NCI-H2029 (cell line): ENCODE measurements at places on chromosomes 1 and 21.

DNA sequence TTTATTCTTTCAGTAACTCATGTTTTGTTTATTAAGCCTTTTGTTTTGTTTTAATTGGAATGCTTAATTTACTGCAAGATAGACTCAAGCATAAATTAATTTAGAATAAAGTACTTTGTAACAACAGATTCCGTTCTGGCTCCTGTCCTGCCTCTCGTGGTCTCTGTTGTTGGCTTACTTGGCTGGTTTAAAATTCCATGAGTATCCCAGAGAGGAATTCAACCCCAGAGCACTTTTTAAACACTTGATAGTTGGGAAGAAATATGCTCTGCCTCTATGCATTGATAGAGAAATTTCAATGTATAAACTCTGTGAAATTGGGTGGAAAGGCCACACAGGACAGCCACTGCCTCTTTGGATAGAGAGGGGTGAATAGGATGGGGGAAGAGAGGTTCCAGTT is 89.7 kb downstream of the ATP5PO start:
- no peak for DNase-seq

DNA sequence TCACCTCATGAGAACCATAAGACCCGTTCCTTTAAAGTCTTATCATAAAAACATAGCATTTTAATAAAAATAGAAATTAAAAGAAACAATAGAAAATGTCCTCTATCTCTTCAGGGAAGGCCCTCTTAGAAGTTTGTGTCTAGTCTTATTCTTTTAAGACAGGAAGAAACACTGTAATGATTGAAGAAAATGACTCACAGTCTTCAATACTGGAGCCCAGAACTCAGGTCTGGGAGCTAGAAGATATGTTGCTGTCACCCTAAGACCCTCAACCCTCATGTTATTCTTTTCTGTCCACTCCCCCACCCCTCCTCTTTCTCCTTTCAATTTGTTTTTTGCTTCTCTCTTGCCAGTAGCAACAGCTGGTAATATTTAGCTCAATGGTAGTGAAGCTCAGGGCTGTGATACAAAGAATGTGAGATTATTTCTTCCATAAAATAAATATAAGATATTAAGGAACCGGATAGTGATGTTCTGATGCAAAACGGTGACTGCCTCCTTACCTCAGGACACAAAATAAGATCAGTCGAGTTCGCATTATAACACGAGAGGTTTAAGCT is 12.0 kb downstream of the DUSP10 start:
- DNase-seq: no peak

- no peak for DNase-seq
These were observed 26.0 kb downstream of the PTTG1IP start for GRCh38 chr21:44847261-44848056.

DNA sequence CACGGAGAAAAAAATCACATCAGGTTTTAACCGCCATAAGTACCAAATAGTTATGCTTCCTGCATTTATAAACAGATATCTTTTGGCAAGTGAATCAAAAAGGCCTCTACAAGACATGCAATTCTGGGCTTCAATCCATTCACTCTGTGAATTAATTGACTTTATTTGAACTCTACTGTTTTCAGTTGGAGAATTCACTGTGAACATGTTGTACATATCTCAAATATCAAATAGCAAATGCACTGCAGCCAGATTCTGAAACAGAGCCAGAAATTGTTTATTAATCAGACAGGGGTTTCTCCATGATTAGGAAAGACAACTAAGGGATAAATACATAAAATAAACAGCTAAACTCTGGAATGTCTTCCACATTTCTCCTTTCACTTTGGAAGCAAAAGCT is 445.4 kb upstream of the NFIA start:
- DNase-seq: no peak

DNA sequence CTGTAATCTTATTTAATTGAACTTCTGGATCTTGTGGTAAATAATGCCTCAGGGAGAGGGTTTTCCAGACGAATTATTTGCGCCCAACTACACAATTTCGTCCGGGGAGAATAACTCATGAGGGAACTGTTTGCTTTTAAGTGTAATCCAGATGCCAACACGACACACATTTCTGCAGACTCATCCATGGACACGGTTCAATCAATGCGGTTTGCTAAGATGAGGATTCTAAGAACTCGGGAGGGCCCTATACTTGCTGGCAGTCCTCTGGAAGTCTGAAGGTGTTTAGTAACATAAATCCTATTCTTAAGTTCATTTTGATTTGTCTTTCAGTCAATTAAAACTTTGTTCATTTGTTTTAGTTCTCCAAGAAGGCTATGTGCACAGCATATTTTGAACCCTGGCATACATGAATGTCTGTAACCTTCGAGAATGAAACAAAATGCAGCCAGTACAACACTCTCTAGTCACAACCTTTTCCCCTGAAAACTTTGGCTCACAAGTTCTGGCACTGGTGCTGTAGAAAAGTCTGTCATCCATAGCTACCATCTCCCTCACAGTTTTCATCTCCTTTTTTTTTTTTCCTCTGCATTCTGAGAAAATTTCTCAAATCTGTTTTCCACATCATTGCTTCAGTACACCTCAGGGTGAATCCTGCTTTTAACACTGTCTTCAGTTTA is 38.8 kb downstream of the DIPK1A start:
- DNase-seq: no peak

DNA sequence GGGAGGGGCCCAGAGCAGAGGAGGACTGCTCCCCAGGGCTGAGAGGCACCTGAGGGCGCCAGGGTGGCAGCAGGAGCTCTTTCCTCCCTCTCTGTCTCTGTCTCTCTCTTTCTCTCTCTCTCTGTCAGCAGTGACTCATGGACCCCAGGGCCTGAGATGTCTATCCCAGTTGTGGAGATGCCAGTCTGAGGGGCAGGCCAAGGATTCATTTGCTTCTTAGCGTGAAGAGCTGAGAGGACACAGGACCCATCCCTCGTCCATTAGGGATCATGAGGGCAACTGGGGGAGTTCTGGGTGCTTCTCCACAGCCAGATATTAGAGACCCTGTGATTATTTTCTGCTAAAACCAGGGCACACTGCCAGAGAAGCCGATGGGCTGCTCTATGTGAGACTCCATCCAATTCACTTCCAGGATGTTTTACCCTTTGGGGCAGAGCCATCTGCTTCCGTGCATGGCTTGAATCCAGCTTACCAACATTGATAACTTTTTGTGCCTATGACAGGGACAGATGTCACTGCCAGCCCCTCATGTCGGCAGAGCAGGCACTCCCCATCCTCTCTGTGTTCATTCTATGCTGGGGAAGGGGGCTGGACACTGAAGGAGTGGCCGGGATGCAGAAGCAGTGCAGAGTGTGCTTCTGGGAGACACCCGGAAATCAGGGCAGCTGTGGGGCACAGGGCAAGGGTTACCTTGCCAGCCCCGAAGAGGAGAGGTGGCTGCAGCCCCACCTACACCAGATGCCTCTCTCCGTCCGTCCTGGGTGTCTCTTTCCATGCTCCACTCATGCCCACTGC is 4.1 kb upstream of the PCBP3 start:
- DNase-seq: no peak

DNA sequence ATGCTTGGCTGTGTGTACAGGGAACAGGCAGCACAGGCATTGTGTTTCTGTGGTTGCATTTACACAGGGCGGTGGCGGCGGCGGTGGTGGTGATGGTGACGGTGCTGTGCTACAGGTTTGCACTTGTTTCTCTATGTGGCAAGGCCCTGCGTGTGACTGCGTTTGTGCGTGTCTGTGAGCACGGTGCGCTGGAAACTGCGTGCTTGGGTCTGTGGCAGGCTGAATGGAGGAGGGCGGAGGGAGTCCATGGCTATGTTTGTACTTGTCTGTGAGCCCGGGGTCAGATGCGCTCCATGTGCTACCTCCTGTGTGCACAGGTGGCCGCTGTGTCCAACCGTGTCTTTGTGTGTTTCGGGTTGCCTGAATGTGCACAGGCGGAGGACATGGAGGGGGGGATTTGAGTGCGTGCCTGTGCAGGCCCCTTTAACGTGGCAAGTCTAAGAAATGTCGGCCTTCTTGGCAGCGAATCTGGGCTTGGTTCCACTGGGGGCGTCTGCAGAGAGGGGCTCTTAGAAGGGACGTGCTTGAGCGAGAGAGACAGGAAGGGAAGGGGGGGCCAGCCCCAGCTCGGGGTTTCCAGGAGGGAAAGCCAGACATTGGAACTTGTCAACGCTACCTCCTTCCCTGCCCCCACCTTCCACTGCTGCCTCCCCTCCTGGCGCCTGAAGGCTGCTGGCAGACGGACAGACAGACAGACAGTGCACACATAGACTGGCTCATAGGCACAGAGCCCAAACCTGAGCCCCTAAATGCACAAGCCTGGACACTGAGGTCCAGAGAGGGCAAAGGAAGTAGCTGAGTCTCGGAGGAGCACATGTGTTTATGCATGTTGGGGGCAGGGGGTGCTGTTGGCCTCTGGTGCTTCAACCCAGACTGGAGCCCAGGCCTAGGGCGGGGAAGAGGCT is 32.7 kb upstream of the WASF2 start:
- no peak for DNase-seq

- DNase-seq: no peak
These were observed 87.0 kb downstream of the GPR52 start for GRCh38 chr1:174534789-174535188.

DNA sequence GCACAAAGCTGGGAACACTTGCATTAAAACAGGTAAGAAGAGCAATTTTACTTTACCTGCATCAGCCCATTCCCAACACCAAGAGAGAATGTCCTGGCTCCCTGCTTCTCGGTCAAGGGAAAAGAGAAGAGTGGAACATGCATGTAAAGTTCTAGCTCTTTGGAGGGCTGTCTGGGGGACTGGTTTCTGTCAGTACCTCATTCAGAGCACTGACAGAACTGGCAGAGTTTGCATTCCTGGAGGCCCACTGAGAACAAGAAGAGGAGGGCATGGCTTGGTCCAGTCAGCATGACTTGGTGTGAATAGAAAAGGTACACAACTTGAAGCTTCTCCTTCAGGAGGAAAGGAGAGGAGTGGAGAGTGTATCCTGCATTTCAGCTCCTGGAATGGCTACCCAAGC is 83.9 kb downstream of the LRRC7 start:
- DNase-seq: no peak

GRCh38 chr1:168643152-168643551 is 66.7 kb downstream of the XCL1 start:
- DNase-seq: no peak

GRCh38 chr1:226938903-226939437 is 1.1 kb upstream of the COQ8A start:
- peak; percentile 18 for DNase-seq

GRCh38 chr1:10862743-10863335 is 66.4 kb upstream of the CASZ1 start:
- DNase-seq: no peak

- no peak for DNase-seq
These were observed 221.2 kb downstream of the PRDM2 start for GRCh38 chr1:13921190-13921589.

DNA sequence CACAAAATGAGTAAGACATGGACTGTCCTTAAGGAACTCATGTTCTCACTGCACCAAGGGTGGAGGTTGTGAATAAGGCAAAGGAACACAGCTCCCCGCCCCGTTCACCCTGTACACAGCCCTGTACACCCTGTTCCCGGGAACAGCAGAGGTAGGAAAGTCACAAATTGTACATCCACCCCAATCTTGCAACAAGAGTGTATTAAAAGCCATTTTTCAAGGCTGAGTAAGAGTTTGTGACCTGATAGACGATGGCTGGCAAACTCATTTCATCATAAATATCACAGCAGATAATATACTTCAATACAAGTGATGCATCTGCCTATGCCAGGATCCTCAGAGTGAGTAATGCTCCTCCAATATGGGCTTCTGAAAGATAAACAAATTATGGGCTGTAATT is 52.5 kb upstream of the CAMK1G start:
- DNase-seq: no peak

GRCh38 chr1:31509124-31510072 is 66.9 kb upstream of the TINAGL1 start:
- no peak for DNase-seq

GRCh38 chr1:115330480-115331013 is 7.5 kb downstream of the NGF start:
- DNase-seq: no peak

DNA sequence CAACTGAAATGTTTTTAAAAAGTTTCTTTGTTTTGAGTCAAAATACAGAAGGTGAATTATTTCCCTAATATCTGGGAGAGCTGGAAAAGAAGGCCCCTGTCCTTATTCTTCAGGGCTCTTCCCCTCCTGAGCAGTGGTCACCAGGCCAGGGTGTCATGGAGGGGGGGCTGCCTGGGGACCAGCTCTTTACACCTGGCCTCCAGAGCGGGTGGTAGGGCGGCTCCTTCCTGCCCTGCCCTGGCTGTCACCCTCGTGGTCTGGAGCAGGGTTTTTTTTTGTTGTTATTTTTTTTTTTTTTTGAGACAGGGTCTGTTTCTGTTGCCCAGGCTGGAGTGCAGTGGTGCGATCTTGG is 6.6 kb downstream of the SKI start:
- DNase-seq: no peak

- DNase-seq: no peak
These were observed 27.3 kb downstream of the COL6A2 start for GRCh38 chr21:46124926-46125845.

DNA sequence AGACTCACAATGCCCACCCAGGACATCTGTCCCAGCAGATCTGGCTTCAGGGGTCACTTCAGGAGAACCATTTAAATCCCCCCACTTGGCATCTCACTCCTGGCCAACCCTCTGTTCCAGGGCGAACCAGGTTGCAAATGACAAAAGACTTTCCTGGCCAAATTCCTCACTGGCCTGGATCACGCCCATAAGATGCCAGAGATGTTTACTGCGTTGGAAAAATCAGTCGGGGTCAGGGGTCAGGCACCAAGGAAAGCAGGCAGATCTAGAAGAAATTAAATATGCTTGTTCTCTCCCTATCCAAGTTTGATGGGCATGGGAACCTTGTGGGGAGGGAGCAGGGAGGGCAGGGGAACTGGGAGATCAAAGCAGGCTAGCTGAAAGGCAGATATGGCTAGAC is 14.6 kb upstream of the AGTRAP start:
- no peak for DNase-seq

- DNase-seq: peak; percentile 75
These were observed 6.3 kb downstream of the TMEM234 start for GRCh38 chr1:32215629-32216480.

GRCh38 chr1:86227026-86227425 is 70.5 kb upstream of the COL24A1 start:
- no peak for DNase-seq

GRCh38 chr1:228748431-228748830 is 13.2 kb downstream of the RHOU start:
- DNase-seq: no peak

DNA sequence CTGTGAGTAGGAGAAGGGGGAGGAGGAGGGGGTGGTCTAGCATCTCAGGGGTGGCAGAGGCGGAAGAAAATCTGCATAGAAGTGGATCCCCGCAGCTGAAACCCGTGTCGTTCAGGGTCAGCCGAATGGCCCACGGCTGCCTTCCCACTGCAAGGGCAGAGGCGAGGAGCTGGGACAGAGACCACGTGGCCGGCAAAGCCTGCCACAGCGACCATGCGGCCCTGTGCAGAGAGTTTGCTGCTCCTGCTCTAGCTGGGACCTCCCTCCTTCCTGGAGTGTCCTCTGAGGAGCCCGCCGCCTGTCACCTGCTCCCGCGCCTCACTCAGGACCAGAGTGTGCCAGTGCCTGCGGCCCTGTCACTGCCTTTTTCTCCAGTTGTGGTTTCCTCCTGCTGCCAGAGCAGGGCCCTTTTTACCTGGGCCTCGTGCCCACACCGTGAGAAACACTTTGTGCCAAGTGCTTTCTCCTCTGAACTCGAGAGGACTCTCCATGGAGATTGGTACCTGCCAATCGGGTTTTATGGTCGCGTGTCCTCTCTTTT is 5.4 kb upstream of the TRPM2 start:
- peak; percentile 92 for DNase-seq
